ENCODE measurements at places on chromosomes 7 and 10.
A peak's percentile ranks its signal among the peaks of the same experiment; 100 is the strongest.

- no peak for DNase-seq
Measured at GRCh38 chr7:75738604-75738974, at the start of gene HIP1. HIP1 (minus strand) TSS chr7:75738941; CDS start chr7:75738920, 21 bp downstream.

GRCh38 chr7:31078363-31078990, 26.4 kb downstream of the ADCYAP1R1 start:
- no peak for DNase-seq

GRCh38 chr7:97015756-97016380, 8.8 kb downstream of the DLX5 start:
- no peak for DNase-seq

GRCh38 chr10:113893570-113893969, 39.1 kb downstream of the NHLRC2 start:
- no peak for DNase-seq

- DNase-seq: no peak
Measured at GRCh38 chr10:106582291-106582690, 582.2 kb downstream of the SORCS1 start.

GRCh38 chr10:29790207-29790606, 155.4 kb upstream of the SVIL start:
- DNase-seq: no peak

- DNase-seq: no peak
Measured at GRCh38 chr7:78118470-78118869, 319.9 kb downstream of the PHTF2 start.

GRCh38 chr10:61987951-61988379, 86.5 kb downstream of the ARID5B start:
- DNase-seq: peak; percentile 0

GRCh38 chr10:3887885-3888476, 103.0 kb upstream of the KLF6 start:
- no peak for DNase-seq

GRCh38 chr7:142375710-142376313, 118.0 kb upstream of the PRSS58 start:
- no peak for DNase-seq

GRCh38 chr10:95637140-95637539, 19.4 kb downstream of the ALDH18A1 start:
- no peak for DNase-seq

- no peak for DNase-seq
Measured at GRCh38 chr7:155787171-155787851, 25.0 kb downstream of the SHH start.

- DNase-seq: no peak
Measured at GRCh38 chr7:98368716-98369115, 32.2 kb downstream of the BAIAP2L1 start.

Measured in NCI-H1417 (cell line).